Globus pallidus (tissue), 1 donor: ENCODE measurements at places on chromosomes 11 and 22.
A peak's percentile ranks its signal among the peaks of the same experiment; 100 is the strongest.

- DNase-seq = no peak
Observed at GRCh38 chr11:13778345-13778744, 109.9 kb downstream of the FAR1 start.

DNA sequence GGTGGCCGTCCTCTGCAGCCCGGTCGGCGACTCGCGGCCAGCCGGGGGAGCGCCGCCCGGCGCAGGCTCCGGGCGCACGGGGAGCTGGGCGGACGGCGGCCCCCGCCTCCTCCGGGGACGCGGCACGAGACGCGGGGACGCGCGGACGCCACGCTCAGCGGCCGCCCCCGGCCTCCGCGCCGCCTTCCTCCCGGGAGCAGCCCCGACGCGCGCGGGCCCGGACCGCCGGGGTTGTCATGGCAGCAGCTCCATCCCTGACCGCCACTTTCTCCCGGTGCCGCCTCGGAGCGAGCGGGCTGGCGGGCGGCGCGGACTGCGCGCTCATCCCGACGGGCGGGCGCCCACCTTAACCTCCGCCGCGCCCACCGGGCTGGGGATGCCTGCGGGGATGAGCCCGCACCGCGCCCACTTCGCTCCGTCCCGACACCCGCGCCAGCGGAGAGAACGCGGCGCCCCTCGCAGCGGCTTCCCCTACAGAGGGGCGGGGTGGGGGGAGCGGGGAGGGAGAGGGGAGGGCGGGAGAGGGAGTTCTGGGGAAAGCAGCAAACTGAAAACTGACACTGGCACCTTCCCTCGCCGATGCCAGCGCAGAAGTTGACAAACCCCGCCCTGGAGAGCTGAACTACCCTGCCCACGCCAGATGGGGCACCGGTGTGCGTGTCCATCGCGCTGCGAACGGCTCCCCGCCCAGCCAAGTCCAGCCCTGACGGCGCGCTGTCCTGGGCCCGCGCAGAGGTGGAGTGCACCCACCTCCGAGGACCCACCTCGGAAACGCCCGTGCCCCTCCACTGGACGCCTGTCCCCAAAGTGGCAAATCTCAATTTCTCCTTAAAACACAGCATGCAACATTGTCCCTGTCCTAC is 588.4 kb downstream of the OPCML start:
- DNase-seq = no peak

DNA sequence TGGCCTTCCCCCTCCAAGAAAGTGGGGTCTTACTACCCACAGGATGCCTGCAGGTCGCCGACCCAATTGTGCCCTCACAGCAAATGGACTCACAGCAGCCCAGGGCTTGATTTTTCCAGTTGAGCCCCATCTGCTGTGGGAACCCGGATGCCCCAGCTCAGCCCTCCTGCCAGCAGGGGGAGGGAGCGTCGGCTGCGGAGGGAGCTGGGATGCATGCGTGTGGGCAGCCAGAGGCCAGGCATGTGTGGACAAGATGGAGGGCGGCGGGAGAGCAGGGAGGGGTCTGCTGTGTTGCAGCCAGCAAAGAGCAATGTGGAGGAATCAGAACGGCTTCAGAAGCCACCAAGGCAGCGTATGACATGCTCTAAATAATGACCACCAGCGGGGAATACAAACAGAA is 41.0 kb upstream of the EIF3D start:
- DNase-seq = no peak

DNA sequence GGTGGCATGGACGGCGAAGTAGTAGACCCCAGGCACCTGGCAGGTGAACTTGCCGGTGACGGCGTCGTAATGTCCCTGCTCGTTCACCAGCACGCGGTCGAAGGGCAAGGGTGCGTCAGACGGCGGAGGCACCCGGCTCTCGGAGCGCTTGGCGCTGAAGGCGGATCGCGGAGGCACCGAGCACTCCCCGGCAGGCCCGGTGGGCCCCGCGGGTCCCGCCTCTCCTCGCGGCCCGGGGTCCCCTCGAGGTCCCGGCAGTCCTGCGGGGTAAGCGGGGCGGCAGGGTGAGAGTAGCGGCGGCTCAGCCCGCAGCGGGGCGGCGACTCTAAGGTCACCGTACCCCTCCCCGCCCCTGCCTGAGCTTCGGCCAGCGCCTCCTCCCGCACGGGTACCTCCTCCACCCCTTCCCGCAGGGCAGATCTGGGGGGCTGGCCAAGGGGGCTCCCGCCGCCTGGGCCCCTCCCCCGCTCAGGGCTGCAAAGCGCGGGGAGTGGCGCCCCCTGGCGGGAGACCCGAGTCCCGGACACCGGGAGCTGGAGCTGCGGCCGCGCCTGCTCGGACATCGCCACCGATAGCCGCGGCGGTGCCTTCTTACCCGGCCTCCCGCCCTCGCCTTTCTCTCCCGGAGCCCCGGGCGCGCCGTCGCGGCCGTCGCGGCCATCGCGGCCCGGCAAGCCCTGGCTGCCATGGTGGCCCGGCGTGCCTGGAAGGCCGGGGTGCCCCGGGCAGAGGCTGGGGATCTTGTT is 921 bp downstream of the C1QTNF5 start:
- DNase-seq = peak; percentile 81

- no peak for DNase-seq
Observed at GRCh38 chr11:59040607-59041006, 45.5 kb upstream of the GLYATL1B start.

DNA sequence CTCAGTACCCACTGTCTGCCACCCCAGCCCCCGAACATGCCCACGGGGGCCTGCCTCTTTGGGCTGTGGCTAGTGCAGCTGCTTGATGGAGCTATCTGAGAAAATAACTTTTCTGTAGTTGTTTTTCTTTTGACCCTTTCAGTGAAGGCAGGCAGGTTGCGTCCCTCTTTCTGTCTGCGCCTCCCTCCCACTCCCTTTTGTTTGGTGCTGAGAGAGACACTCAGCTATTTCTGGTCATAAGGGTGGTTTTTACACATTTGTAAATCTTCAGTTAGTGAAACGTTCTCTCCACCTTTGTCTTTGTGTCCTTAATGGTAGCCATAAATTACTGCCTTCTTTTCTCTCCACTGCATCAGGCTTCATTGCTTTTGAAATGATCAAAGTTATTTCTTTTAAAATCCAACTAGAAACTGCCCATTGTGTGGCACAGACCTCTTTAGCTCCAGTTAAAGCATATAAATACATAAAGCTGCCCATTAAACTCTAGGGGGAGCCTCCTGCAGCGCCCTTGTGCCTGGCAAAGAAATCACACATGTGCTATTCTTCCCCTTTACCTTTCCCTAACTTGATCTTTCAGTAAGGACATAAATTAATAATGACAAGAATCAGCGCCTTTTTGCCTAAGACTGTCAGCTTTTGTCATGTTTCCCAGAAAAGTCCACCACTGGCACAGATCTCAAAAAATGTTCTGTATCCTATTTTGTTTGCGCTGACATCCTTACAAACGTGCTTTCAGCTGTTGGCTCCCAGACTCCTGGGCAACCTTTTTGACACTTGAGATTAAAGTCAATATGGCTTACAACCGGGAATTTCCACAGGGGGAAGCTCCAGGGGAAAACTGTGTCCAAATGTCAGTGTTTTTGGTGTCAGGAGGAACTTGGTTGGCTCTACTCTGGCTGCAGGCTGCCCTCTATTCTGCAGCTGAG is 1.7 kb upstream of the SCUBE2 start:
- no peak for DNase-seq

GRCh38 chr11:119990309-119991021 is 147.4 kb downstream of the TRIM29 start:
- DNase-seq = peak; percentile 97

DNA sequence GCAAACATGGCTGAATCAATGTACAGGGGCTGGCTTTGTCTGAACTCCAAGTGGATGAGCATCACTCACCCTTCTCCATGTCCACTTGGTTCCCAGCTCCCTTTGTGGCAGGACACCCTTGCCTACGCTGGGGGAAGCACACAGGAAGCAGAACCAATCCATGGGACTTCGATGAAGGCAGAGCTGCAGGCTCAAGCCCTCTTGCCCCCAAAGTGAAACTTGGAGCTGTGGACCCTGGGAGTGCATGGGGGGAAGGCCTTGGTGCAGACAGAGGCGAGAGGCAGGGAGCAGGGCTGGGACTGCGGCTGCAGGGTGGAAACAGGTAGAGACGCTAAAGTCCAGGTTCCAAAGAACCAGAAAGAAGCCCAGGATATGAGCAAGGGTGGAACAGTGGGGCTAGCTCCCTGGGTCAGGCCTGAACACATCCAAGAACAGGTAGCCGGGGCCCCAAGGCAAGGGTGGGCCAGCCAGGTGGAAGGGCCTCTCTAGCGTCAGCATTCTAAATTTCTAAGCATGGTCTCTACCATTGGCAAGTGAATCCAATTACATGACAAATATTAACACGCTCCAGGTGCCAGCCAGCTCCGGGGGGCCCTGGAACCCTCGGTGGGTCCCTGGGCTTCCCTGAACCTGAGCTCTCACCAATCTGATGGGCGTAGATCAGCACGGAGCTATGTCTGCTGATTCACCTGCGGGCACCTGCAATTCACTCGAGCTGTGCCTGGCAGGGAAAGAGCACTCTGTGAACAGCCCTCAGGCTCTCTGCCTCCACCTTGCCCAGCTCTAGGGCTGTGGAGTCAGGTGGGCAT is 532.8 kb downstream of the BRD1 start:
- no peak for DNase-seq

- no peak for DNase-seq
Observed at GRCh38 chr11:126739499-126740145, 260.9 kb downstream of the KIRREL3 start.

GRCh38 chr11:119910051-119910450 is 181.1 kb upstream of the NECTIN1 start:
- peak; percentile 82 for DNase-seq

DNA sequence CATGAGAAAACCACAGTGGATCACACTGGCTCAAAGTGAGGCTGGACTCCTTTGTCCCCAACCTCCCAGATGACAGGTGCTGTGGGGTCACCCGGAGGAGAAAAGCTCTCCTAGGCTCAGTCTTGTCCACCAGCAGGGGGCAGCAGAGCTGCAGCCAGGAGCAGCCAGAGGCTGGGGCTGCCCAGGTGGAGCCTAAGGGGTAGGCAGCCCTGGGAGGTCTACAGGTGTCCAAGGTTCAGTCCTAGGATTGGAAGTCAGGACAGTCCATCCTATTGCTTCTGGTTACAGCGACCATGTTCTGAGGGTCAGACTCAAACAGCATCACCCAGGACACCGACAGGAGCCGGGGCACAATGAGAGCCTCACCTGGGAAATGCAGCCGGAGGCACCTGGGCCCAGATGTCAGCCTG is 77.6 kb upstream of the IGLL5 start:
- DNase-seq = peak; percentile 11

- DNase-seq = no peak
Observed at GRCh38 chr11:134582770-134583095, 170.7 kb upstream of the B3GAT1 start.

DNA sequence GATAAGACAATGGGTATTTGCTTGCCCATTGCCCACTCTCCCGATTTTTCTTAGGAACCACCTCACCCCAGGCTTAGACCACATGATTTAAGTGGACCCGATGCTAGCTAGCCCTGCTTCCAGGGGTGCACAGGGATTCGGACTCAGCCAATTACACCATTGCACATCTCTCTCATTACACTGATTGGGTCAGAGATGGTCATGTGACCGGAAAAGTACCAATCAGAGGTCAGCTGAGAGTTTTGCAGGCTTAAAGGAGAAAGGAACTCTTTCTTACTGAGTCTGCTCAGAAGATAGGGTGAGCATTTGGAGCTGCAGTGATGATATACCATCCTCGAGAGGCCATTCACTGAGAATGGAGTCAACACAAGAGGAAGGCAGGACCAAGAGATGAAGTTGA is 12.2 kb upstream of the ANKK1 start:
- no peak for DNase-seq

GRCh38 chr11:102276362-102276761 is 40.9 kb upstream of the BIRC3 start:
- DNase-seq = no peak

DNA sequence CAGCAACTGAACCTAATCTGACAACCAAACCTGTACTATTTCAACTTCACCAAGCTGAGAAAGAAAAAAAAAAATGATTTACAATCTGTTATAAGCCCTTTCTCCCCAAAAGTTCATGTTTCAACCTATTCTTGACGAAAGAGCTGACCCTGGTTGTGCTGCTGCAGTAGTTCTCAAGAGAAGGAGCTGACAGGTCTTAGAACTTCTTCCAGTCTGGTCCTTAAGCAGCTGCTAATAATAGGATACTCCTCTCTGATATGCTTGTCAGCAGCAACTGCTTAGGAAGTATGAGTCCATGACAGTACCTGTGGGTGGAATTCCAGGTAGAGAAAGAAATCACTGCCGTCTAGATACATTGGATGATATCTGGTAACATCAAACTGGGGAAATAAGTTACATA is 735.1 kb upstream of the CCDC90B start:
- no peak for DNase-seq

GRCh38 chr22:46055911-46056545 is 79.1 kb upstream of the WNT7B start:
- DNase-seq = peak; percentile 97

GRCh38 chr11:16986434-16987204 is 27.6 kb downstream of the PLEKHA7 start:
- DNase-seq = no peak

DNA sequence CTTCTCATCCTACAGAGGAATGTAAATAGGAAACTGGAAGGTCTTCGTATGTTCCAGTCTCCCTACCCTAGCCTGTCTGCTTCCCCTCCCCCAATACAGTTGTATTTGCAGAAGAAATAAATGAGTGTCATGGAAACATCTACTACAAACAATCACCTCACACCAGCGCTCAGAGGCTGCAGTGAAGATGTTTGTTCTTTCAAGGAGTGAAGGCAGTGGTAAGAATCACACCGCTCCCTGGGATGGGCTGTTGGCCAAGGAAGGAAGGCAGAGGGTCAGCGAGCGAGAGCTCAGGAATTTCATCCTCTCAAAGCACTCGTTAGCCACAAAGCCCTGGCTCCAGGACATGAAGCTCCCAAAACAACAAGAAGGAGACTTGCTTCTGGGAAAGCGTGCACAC is 1.1 kb upstream of the IGSF9B start:
- DNase-seq = no peak

DNA sequence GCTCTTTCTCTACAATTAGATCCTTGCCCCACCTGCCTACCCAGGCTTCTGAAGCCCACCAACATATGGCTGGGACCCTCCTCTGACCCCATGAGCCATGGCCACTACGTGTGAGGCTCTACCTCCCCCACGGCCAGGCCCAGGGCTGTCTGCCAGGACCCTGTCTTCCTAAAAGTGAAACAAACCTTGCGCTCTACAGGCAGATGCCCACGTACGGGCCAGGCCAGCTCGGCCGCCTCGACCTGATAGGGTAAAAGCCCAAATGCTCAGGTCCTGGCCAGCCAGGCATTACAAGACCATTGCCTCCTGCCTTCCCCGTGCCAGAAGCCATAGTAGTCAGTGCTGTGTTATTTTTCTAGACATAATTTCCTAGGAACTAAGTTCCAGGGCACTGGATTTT is 1496.4 kb downstream of the BRD1 start:
- DNase-seq = no peak
